ENCODE measurements at places on chromosomes 7 and 10.

DNA sequence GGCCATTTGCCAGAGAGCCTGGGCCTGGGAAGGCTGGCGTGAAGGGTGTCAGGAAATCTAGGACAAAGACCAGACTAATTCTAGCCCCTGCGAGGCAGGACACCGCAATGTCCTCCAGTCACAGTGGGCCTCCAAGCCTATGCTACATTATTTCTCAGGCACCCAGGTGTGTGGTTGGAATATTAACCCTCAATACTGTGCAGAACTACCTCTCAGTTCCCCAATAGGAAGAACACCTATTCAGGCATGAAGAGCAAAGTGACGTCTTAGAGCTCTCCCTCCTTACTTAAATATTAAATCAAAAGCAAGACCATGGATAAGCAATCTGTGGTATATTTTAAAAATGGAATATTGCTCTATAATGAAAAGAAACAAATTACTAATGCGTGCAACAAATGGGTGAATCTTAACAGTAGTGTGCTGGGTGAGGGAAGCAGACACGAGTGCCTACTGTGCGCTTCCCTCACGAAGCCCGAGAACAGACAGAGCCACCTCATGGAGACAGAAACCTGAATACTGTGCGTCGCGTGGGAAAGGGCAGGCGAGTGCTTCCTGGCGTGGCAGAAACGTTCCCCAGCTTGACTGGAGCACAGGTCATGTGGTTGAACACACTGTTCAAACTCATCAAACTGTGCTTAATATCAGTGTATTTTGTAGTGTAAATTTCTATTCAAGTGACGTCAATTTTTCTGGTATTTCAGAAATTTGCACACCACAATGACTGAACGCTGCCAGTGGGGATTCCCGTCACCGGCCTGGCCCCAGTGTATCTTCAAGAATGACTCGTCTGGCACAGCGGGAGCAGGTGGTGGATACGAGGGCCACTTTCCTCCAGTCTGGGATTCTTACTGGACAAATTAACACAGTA lies 15.5 kb upstream of the PTPRN2 start:
- no peak for DNase-seq

- DNase-seq: no peak
Observed at GRCh38 chr7:119254742-119255141, 1018.2 kb upstream of the KCND2 start.

- no peak for DNase-seq
Observed at GRCh38 chr10:132349766-132350165, 17.8 kb downstream of the LRRC27 start.

DNA sequence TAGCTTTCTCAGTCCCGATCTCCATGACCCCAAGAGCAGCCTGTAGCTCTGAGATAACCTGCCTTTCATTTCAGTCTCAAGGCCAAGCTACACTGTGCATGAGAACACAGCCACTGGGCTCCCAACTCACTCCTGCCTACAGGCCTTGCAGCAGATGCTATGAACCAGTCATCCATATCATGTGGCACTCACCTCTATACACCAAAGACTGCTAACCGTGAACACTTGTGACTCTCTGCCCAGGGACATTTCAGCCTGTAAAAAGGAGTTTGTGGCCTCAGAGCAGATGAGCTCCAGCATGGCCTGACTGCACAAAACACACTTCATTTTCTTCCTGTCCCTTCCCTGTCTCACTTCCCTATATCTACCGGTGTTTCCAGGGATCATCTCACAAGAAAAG lies 56.9 kb upstream of the NPY start:
- DNase-seq: peak; percentile 4

DNA sequence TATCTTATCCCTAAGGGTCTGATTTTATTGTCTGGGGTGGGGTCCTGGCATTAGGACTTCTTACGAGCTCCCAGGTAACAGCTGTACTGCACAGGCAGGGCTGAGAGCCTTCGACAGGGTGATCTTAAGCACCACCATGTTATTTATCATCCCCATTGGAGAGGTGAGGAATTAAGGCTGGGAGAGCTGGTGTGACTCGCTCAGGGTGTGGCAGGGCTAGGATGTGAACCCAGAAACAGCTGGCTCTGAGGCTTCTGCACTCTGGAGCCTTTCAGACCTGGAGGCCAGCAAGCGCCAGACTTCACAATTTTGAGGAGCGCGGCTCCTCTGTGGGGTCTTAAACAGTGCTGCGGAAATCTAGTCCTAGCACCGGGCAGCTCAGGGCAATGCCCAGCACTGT lies 27.4 kb upstream of the NDST2 start:
- no peak for DNase-seq

GRCh38 chr10:112985690-112986543 lies 35.9 kb downstream of the TCF7L2 start:
- DNase-seq: no peak

DNA sequence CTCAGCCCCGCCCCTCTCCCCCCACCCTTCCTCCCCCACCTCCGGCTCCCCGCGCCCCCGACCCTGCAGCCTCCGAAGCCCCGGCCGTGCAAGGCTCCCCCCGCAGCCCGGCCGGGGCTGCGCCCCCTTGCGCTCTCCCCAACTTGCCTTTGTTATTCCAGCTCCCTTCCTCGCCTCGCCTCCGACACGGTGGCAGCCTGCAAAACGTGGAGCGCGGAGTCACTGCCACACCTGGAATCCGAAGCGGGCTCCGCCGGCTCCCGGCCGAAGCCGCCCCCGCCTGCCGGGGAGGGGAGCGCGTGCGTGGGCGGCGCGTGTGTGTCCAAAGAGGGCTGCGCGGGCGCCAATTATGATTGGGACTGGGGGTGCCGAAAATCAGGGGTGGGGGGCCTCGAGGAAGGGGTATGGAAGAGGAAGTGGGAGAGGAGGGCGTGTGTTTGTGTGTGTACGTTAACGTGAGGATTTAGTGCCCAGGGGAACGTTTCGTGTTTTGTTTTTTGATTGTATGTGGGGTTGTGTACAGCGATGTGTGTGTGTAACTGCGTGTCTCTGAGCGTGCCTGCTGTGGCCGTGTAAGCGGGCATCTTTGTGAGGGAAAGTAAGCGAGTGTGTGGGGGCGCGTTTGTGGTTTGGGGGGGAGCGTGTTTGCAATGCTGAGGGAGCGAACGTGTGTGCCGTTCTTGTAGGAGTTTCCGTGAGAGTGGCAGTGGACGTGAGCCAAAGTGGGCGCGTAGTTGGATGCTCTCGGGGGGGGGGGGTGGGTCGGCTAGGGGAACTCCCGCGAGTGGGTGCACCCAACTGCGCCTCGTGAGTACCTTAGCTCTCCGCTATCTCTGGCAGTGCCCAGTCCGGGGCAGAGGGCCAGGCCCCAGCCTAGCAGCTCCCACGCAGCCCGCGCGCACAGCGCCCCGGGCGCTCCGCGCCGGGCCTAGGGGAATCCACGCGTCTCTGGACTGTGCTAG lies 1.2 kb upstream of the ZMIZ1 start:
- DNase-seq: peak; percentile 91

DNA sequence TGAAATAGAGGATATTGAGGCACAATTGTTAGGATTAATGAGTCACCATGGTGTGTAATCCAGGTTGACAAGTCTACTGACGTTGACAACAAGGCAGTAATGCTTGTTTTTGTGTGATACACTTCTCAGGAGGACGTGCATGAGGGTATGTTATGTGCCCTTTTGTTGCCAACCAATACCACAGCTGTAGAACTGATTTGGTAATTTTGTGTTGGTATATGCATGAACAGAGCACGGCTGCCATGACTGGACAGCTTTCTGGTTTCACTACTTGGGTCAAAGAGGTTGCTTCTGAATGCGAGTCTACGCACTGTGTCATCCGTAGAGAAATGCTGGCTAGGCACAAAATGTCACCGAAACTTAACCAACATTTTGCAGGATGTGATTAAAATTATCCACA lies 32.9 kb downstream of the PHTF2 start:
- no peak for DNase-seq

- no peak for DNase-seq
Observed at GRCh38 chr10:113128450-113129070, 178.5 kb downstream of the TCF7L2 start.

DNA sequence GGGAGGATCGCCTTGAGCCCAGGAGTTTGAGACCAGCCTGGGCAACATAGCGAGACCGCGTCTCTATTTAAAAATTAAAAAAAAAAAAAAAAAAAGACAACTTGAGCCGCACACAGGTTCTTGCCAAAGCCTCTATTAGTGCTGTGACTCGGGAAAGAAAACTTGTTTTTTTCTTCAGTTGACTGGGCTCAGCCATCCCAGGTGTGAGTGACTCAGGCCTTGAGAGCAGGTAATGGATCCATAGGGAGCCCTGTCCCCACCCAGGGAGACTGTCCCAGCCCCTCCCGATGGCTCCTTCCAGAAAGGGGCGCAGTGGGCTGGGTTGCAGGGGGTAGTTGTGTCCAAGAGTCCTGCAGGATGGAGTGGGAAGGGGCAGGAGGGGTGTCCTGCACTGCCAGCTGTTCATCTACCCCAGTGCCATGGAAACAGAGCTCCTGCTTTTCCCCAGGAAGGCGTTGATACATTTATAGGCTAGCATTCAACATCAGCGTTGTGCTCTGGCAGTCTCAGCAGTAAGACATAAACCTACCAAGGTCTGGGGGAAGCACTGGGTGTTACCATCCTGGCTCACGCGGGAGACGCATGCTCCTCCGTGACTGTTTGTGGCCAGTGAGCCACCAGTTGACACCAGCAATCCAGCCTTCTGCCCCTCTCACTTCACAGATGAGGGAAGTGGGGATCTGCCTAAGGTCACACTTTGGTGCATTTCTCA lies 126.6 kb downstream of the CUX1 start:
- no peak for DNase-seq

DNA sequence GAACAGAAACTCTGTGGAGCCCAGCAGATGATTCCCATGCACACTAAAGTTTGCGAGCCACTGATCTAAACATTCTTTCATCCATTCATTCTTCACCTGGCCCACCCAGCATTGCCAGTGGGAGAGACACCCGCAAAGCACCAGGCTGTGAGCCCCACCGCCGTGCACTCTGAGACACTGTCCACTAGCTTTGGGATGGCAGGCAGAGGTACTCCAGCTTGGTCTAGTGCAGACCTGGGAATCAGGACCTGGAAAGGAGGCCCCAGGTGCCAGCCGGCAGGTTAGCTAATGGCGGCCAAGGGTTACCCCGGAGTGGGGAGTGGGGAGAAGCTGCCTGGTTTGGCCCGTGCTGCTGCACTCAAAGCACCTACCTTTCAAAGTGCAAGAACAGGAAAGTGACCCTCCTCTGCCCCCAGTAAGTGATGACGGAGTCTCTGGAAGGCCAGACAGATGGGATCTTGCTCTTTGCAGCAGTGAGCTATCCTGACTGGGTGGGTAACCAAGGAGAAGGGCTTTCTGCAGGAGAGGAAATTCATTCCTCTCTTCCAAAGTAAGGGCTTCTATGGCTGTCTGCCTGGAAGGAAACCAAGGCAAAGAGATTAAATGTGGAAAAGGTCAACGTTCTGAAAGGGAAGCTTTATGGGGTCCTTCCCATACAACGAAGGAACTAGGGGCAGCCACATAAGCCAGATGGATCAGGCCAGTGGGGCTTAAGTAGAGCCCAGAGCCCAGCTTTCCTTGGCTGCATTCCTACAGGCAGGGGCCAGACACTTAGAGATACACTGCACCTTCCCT lies 74.2 kb upstream of the LRRC4 start:
- DNase-seq: no peak

DNA sequence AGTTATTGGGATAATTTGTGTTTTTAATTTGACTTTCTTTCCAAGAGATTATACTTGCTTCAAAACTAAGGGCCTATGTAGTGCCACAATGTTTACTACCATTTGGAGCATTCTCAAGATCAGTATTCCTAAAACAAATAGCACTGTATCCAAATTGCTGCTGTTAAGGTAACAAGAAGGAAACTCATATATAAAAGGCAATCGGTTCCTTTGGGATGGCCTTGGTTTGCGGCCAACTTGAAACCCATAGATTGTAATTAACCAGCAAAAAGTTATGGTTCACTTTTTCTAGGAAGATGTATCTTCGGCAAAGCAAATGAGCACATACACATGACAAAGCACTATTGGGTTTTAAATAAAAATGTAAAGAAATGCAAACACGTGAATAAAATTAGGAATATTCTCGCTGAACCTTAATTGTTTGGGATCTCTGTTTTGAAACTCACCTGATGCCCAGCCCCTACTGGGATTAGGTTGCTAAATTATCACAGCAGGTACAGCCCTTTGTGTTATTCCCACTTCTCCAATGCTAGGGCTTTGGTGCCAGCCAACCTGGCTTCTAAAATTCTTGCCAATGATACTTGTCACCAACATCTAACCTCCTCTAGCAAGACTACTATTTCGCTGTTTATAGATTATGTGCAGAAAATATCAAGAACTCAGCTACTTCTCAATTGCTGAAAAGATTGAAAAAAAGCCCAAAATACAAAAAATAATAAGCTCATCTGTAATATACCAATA lies 16.0 kb downstream of the CDNF start:
- DNase-seq: no peak

DNA sequence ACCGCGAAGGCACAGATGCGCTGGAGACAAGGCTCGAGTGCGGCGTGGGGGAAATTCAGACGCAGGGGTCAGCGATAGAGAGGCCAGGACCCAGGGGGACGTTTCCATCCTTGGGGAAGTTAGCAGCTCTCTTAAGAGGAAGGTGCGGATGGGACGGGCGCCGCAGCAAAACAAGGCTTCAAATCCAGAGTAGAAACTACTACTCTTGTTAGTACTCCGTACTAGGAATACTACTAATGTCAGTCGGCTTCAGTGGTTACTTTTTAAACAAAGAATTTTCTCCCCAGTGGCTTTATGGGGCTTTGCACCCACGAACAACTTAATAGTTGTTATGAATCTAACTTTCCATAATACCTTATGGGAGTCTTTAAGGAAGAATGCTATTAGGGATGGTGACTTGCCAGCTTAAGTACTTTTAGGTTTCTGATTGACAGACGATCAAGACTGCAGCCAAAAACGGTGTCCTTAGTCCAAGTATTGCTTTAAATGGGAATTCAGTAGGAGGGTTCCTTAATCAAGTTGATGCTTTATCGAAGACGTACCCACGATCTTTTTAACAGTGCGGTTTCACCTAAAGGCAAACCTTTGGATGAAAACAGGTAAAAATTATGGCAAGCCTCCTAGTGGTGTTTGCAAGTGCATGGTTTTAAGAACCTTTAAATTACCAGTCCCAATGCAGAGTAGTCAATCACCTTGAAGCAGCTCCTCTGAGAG lies 812 bp upstream of the IDE start:
- DNase-seq: peak; percentile 43

Measured in GM20000 (cell line).